ENCODE measurements at places on chromosomes 16 and 17.

- DNase-seq: no peak
These were observed 2.8 kb downstream of the HAGH start for GRCh38 chr16:1823821-1824220.

DNA sequence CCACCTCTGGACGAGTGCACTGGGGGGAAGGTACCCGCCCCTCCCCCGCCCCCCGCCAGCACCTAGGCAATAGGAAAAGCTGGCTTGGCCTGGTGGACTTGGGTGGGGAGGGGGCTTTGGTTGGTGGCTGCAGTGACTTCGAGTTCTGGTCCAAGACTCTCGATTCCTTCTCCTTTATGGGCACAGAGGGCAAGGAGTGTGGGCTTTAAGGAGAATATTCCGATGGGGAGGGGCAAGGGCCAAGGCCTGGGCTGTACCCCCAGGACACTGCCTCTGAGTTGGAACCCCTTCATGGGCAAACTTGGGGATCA lies 409 bp downstream of the ACSF2 start:
- no peak for DNase-seq

DNA sequence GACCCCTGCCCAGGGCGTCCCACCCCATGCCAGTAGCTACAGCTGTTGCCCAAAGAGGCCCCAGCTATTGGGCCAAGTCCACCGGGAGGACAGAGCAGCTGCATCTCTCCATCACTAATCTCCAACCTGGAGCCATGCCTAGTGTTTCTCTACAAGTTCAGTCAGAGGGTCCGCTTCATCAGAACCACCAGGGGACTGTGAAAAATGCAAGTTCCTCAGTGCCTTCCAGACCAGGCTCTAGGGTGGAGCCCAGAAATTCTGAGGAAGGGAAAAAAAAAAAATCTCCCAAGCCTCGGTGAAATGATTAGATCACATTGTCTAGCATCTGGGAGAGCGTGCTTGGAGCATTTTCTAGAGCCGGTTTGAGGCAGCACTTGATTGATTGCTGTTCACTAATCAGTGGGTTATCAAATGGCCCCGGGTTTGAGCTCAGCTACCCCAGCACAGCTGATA lies 22.4 kb upstream of the HERPUD1 start:
- no peak for DNase-seq

GRCh38 chr16:79564671-79565107 lies 35.8 kb downstream of the MAF start:
- DNase-seq: no peak

GRCh38 chr17:6069539-6070429 lies at the start of gene WSCD1:
Gene WSCD1 (plus strand): TSS chr17:6070379. CDS start chr17:6080659, 10,280 bp downstream.
- DNase-seq: no peak

DNA sequence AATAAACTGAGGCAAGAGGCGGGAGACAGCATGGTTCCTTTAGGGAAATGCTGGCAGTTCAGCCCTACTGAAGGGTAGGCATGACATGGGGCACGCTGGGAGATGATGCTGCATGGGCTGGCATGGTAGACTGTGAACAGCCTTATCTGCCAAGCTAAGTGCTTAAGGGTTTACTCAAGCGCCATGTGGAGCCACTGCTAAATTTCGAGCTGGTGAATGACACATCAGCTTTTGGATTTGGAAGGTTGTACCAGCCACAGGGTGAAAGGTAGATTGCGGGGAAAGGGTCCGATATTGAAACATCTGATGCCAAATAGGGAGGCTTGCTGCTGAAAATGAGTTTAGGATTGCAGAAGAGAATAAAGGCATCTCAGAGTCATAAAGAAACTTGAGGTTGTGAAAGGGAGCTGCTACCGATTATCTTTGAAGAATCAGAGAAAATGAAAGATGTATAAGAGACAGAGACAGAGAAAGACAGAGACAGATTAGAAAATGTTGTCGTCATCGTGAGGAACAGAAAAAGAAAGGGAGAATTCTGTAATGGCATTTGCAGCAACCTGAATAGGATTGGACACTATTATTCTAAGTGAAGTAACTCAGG lies 16.3 kb downstream of the PIK3R5 start:
- DNase-seq: no peak

DNA sequence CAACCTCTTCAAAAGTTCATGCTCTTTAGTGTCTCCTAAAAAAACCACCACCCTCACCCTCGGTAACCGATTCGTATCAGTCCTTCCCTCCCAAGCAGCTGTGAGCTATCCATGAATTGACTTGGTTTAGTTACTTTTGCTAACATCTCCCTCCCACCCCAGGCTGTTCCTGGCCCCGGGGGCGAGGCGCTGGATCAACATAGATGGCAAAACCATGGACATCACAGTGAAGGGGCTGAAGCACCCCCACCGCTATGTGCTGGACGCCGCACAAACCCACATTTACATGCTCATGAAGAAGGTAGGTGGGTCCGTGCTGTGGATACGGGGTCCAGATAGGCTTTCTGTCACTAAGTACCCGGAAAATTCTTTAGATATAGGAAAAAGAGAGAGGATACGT lies 66.8 kb downstream of the RGS9 start:
- no peak for DNase-seq

Measured in stimulated activated CD4-positive, alpha-beta T cell treated with anti-CD3 and anti-CD28 coated beads, Interleukin-15, amount 100 ng/mL, for 1 hour (primary cell).